Caudate nucleus (tissue), 63 donors: ENCODE measurements at places on chromosomes 3 and 15.
A peak's percentile ranks its signal among the peaks of the same experiment; 100 is the strongest.

DNA sequence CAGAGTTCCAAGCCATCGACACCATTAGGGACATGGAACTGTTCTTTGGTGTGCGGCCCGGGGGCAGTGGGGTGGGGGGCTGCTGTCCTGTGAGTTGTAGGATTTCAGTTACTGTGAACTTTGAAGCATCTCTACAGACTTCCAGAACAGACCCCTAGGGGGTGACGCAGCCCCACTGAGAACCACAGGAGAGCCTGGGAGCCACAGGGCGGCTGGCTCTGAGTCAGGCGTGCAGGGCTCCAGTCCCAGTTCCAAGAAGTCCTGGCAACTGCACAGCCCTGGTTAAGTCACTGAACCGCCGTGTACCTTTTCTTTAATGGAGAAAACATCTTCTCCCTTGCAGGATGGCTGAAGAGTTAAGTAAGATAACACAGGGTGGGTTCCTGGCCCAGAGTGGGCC, 23.5 kb upstream of the LRTM1 start:
- DNase-seq: no peak

- no peak for DNase-seq
These were observed 45.6 kb downstream of the RTP1 start for GRCh38 chr3:187242900-187243299.

DNA sequence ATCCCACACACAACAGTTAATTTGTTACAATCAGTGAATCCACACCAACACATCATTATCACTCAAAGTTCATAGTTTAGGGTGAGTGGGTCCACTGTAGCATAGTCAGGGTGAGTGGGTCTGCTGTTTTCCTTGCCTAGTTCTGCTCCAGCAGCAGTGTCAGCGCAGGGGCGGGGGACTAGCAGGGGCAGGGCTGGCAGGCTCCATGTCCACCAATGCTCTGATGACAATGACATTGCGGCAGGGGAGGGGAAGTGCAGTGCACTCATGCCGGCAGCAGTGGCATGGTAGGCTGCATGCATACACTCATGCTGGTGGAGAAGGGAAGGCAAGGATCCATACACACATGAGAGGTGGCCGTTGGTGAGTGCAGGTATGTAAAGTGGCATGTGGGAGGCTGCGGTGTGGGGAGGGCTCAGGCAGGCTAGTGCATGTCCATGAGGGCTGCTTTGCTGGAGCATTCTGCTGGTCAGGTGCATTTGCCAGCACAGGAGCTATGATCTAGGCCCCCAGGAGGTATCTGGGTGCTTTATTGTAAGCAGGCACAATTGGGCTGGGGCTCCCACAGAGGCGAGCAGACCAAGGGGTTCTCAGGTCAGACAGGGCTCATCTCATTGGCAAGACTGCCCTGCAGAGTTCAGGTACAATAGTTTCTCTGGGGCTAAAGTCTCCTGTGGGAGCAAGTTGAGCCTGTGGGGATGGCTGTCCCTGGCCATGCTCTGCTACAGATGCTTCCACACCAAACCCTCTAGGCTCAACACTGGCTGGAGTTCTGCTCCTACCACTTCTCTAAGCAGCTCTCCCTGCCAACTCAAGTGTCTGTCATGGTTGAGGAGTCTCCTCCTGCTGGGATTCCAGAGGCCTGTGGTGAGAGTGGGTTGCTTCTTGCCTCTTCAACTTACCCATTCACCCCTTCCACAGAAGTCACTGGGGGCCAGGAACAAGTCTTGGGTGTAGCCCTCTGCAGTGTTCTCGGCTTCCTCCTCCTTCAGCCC, 81.3 kb downstream of the KCNAB1 start:
- no peak for DNase-seq

DNA sequence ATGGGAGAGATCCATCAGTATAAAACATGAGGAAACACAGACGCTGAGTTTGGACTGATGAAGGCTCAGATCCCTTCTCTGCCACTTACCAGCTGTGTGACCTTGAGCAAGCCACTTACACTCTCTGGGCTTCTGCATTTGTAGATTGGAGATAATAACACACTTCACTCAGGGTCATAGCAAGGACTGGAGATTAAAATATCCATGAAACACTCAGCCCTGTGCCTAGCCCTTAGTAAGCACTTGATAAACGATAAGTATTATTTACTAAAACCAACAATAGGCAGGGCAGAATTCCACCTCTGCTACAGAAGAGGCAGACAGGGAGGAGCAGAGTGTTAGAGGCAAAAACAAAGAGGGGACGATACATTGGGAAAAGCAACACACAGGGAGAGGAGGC, 420.5 kb upstream of the WNT5A start:
- DNase-seq: no peak

- DNase-seq: no peak
These were observed 106.6 kb downstream of the TOP2B start for GRCh38 chr3:25558121-25558520.

GRCh38 chr3:99049164-99049563, 147.7 kb upstream of the DCBLD2 start:
- no peak for DNase-seq

DNA sequence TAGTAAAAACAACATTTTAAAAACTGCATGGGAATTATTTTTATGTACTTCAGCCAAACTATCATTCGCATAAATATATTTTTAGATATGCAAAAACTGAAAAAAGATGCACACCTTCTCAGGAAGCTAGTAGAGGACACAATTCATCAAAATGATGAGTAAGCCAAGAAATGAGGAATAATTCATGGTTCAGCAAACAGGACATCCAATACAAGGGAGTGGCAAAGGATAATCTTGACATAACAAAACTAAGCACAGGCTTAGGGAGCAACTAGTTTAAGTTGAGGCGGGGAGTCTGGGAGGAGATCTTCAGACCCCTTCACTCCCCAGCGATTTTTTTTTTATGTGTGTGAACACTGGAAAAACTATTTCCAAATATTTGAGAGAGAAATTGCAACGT, 93.7 kb downstream of the ZNF280D start:
- DNase-seq: no peak

GRCh38 chr15:41832875-41833274, 5.0 kb downstream of the JMJD7 start:
- DNase-seq: no peak

DNA sequence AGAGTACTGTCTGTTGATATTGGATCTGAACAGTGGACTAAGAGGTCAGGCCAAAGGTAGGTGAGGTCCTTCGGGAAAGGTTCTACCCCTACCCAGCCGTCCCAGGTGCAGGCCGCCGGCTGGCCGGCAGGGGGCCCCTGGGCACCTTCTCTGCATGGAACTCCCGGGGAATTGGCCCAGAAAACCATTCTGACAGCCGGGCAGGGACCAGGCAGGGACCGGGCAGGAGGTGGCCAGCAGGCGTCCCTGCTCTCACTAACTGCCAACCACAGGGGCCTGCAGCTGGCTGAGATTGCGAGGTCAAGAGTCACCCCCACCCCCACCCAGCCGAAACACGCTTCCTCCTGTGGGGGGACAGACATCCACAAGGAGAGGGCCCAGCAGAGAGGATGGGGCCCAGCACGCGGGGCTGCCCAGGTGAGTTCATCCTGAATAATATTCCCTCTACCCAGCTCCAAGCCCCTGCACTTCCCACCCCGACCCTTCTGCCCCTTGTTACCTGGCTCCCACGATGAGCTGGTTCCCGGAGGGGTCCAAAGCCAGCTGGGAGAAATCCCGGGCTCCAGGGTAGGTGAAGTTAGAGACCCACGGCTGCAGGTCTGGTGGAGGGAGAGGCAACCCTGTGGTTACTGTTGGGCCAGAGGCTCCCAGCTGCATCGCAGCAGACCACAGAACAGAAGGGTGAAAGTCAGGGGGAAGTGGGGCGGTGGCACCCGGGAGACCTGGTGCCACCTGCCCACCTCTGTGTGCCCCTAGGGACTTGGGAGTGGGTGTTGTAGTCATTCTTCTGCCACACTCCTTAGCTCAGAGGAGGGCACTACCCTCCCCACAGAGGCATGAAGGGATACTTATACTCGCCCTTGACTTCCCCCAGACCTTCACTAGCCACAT, 84.4 kb downstream of the SEMA5B start:
- DNase-seq: peak; percentile 34

DNA sequence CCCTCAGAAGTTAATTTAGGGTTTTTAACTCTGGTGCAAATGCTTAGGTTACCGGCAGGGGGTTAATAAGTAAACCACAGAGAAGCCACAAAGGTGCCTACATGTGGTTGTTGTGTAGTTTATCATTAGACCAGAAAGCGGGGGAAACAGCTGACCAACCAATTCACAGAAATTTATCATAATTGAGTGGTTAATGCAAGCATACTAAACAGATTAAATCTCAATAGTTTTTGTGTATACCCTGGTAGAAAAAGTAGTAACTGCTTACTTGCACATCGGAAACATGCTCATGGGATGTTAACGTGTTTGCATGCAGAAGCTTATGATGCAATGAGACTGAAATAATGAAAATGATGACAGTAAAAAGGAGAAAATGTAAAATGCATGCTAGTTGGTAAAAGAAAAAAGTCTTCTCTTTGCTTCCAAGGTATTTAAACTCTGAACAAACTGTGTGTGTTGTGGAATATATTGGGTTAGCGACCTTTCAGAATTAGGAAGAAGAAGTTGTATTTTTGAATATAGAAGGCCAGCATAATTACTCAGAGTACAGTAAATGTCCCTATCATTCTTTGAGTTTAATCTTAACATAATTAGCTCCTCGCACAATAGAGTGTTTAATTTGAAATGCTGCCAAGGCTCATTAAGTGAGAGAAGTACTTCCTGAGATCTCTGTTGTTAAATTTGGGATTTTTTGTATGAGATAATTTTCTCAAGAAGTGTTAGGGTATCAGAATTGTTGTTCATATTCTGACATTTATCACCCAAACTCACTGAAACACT, 316.2 kb downstream of the PTPRG start:
- DNase-seq: no peak

GRCh38 chr3:197951392-197951990, 1.5 kb downstream of the RPL35A start:
- no peak for DNase-seq

DNA sequence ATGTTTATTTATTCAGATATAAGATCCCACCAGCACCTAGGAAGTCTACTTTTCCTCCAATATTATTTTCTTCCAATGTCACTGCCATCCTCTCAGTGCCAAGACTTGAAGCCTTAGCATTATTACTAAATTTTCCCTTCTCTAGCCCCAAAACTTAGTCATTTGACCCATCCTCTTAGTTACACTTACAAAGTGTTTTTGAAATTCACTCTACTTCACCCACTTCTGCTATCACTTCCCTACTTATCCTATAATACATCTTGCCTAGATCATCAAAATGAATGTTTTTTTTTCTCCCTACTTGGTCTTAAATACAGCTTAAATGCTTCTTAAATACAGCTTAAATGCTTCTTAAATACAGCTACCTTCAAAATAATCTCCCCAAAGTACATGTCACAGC, 376.6 kb downstream of the RSL24D1 start:
- DNase-seq: no peak

GRCh38 chr15:62075595-62076277, 9.0 kb downstream of the C2CD4A start:
- no peak for DNase-seq

GRCh38 chr3:9715764-9716437, 12.3 kb downstream of the CPNE9 start:
- no peak for DNase-seq

GRCh38 chr3:159620873-159621272, 367.8 kb upstream of the IL12A start:
- no peak for DNase-seq

GRCh38 chr3:150184426-150185071, 213.9 kb upstream of the PFN2 start:
- DNase-seq: no peak

- DNase-seq: no peak
These were observed 9.4 kb downstream of the SNX1 start for GRCh38 chr15:64105113-64105704.

DNA sequence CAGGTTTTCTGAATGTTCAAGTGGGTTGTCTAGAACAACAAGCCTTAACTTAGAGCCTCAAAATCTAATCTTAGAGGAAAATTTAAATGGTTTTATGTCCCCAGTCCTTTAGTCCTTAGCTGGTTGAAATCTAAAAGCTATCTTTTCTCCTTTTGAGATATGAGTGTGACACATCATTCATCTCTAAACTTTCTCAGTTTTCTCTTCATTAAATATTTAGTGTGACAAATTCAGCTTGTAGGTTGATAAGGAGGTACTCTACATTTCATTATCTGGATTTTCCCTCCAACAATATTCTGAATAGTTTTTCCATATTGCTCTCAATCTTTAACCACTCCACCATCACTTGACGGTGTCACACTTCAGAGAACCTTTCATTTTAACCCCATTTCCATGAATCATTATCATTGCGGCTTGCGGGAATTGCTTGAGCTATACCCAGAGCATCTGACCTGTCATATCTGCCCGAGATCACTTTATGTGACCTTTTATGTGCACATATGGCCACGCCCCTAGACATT, 16.1 kb upstream of the ATP8B4 start:
- no peak for DNase-seq

- no peak for DNase-seq
These were observed 79.4 kb downstream of the SNRK start for GRCh38 chr3:43365601-43366305.

GRCh38 chr15:59736181-59736580, 47.1 kb upstream of the BNIP2 start:
- DNase-seq: no peak

- no peak for DNase-seq
These were observed 22.0 kb downstream of the GASK1A start for GRCh38 chr3:43001094-43001553.

DNA sequence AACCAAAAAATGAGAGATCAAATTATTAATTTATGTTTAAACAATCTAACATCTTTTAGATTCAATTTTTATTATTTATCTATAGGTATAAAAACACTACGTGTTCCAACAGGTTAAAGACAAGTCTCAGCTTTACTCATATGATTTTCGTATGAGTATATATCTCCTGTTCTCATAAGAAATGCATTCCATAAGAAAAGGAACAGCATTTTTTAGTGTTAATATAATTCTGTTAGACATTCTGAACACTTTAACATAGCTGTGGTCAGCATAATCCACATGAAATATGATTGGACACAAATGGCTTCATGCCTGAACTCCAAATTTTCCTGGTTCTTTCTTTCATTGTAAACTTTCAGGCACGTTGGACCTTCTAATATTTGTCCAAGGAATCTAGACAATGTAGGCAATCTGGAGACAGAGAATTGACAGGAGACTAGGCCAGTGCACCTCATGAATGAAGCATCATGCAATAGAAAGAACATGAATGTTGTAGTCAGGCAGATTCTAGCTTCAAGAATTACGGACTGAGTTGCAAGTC, 1122.0 kb upstream of the ALCAM start:
- DNase-seq: no peak

DNA sequence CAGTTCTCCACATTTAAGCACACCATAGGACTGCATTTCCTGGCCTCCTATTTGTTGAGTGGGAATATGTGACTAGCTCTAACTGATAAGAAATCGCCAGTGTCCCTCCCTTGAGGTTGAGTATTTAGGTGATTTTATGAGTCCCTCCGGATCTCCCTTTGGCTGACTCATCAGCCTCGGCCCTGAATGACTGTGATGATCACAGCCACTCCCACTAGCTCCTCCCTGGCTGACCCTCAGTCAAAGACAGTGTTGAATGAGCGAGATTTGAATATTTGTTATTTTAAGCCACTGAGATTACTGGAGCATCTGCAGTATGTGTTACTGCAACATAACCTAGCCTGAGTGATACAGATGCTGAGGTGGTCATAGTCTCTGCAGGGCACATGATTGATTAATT, 515.3 kb downstream of the EPHB1 start:
- no peak for DNase-seq
